ENCODE measurements at places on chromosomes 7 and 10.

- DNase-seq, result peak; percentile 21
Observed at GRCh38 chr7:137196648-137197047, 146.9 kb downstream of the PTN start.

DNA sequence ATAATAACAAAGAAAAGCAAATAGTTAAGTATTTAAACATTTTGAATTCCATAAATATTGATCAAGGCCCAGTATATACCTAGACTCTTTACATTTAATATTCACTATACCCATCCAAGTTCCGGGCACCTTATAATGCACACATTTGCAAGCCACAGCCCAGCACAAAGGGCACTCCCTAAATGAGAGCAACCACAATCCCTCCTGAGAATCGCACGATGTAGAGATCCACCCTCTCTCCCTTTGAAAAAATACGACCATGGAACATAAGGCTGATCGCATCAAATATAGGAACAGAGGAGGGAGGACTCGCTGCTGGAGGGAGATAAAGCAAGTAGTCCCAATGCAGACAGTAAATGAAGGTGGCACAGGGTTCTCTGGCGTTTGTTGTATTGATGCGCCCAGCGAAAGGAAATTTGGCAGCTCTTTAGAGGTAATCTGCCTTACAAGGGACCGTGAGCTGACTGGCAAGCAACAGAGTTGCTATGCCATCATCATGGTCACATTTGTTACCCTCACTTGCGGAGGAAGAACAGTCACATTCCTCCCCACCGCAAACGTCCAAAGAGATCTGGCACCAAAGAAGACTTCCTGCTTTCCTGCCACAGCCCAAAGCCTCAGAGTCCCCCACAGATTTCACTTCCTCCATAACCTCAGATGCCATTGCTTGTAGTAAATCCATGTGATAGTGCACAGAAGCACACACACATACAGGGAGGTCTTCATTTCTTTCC, 16.1 kb upstream of the TAS2R40 start:
- no peak for DNase-seq

DNA sequence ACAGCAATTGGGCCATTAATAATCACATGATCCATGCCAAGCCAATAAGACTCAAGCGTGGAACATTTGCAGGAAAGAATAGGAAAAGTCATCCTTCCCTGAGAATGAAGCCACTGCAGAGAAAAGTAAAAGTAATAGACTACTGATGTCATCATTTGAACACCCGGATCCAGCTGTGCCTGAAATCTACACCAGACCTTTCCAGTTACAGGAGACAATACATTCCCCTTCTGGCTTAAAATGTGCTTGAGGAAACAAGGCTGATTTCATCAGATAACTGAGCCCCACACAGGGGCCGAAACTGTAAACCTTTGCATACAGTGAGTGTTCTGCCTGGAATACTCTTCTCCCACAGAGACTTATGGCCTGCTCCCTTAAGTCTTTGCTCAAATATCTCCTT, 232.8 kb downstream of the KCNMA1 start:
- peak; percentile 37 for DNase-seq

DNA sequence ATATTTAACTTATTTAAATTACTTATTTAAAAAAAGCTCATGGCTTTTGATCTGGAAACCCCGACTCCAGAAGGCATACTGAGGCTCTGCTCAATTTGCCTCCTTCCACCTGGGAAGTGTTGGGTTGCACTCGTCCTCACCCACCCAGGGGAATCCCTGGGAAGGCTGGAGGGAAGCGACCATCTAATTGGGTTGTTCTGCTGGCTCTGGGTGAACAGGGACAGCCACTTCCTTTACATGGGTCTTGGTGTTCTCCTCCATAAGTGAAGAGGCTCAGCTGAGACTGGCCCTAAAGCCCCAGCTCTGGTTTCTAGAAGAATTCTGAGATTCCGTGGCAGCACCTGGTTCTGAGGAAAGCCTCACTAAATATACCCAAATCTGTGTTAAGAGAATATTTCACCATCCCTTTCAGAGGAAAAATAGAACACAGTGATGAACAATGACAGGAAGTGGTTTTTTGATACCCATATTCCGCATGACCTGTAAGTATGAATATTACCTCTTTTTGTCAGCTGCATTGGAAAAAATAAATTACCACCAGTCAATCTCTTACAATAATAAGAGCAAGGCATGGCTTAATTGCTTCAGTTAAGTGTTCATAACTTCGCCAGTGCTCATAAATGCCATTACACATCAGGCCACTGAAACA, 131.1 kb upstream of the SHH start:
- DNase-seq, result no peak

- no peak for DNase-seq
Observed at GRCh38 chr10:1120306-1120705, 64.1 kb downstream of the WDR37 start.

DNA sequence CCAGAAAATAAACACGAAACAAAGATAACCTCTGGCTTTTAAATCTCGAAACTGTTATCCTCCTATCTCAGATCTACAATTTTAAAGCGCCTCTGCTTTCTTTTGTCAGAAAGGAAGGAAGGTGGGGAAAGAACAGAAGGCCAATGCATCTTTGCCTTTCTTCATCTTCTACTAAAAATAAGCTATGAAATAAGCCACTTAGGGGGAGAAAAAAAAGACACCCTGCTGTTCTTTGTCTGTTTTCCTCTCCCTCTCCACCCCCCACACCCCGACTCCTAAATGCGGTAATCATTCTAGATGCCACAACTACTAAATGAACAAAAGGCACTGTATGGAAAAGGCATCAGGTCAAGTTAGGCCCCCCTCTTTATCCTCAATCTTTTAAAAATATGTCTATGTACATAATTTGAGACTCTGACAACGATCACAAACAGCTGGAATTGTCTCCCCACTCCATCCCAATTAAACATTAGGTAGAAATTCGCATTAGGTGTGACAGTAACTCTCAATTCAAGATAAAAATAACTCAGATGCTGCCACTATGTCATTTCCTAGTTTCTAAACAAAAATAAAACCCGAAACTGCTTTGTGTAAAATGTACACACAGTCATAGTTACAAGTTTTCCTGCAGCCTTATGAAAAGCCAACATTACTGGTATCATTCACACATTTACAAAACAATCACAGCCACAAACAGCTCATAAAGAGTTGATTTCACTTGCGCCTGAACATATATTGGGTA, 2.4 kb downstream of the UBE2H start:
- DNase-seq, result peak; percentile 48

DNA sequence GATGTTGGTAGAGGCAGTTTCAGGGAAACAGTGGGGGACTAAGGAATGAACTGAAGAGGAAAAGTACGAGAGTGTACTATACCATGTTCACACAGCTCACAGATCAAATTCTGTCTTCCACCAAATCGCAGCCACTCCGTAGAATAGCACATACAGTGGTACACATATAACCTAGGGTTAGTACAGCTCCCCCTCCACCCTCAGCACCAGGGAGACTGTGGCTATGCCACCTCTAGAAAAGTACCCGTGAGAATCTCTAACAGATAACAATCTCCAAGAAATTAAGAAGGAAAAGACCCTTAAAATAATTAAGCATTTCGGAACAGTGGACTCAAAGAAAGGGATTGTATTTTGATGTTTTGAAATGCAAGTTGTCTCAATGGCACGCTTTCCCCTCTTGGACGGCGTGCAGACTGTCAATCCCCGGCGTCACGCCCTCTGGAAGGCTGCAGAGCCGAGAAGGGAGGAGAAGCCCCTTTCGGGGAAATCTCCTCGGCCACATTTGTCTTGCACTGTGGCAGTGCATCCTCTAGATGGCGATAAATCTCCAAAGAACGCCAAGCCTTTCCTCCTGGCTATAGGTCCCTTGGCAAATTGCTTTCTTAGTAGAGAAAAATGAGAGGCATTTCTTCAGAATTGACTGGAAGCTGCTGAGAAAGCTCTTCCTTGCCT, 345.0 kb downstream of the REEP3 start:
- peak; percentile 81 for DNase-seq

- no peak for DNase-seq
Observed at GRCh38 chr10:22570733-22571430, 143.5 kb downstream of the PIP4K2A start.

Measured in adipocyte (in vitro differentiated cells).